Fibroblast of gingiva (primary cell): ENCODE measurements at places on chromosomes 6 and 20.

GRCh38 chr6:41424370-41425058 lies 89.1 kb downstream of the NCR2 start:
- DNase-seq = peak; percentile 60

GRCh38 chr20:38892091-38892981 lies 33.9 kb upstream of the FAM83D start:
- DNase-seq = no peak

- DNase-seq = peak; percentile 60
Measured at GRCh38 chr6:130293800-130294199, 71.0 kb upstream of the SAMD3 start.

DNA sequence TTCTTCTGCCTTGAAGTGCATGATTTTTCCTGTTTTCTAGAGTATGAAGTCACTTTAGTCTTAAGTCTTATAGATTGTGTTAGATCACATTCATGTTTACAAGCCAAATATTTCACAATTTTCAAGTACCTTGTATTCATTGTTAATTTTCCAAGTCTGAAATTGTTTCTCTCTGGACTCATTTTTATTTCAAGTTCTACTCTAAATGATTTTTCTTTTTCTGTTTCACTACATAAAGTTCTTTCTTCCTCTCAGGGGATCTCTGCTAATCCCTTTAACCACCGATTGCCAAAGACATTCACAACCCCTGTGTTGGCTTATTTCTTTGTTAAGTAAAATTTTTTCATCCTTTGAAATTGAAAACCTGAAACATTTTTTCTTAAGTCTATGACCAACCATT lies 805.7 kb downstream of the KIF16B start:
- no peak for DNase-seq

GRCh38 chr6:39276379-39276995 lies 37.7 kb downstream of the KCNK17 start:
- DNase-seq = no peak

DNA sequence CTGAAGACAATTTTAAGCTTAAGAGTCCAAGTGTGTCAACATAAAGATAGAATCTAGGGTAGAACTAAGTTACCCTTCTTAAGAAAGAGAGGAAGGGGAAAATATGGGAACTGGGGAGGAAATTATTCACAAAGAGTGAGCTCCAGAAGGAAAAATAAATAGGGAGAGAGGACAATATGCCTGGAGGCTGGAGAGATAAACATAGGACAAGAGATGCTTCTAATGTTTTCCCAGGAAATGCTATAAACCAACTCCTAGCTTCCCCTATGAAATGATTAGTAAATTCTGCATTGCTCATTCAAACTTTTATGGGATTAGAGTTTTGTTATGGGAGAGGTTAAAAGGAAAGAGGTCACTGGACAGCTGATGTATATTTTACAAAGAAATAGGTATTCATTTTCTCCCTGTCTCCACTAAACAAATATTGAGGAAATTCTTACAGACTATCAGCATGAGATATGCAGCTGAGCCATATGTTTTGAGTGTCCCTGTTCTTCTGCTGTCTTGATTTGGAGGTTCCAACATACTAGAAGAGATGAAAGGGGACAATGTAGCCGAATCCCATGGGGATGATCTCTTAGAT lies 22.0 kb downstream of the TPD52L1 start:
- DNase-seq = no peak

DNA sequence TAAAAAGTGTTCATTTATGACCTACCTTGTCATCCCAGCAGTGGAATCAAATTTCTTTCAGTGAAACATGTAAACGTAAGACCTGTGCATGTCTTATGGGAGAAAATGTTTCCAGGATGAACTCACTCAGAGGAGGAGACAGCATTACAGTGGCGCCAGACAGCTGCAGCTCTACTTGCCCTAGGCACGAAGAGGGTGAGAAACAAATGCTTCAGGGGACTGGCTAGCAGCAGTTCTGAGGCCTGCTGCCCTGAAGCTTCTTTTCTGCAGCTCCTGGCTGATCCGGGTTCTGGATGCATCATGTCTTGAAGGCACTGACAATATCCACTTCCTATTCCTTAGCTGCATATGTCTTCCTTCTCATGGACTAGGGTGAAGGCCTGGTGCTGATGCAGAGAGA lies 120.2 kb downstream of the QRSL1 start:
- DNase-seq = no peak

- peak; percentile 67 for DNase-seq
Measured at GRCh38 chr20:44080646-44081267, 106.2 kb downstream of the JPH2 start.

GRCh38 chr6:33742837-33743236 lies 3.9 kb downstream of the IP6K3 start:
- no peak for DNase-seq

- DNase-seq = no peak
Measured at GRCh38 chr6:143708889-143709288, 31.1 kb downstream of the PHACTR2 start.

GRCh38 chr6:48080227-48081009 lies 30.6 kb downstream of the PTCHD4 start:
- no peak for DNase-seq

GRCh38 chr6:25990172-25990873 lies 27.7 kb downstream of the TRIM38 start:
- DNase-seq = no peak

- DNase-seq = peak; percentile 47
Measured at GRCh38 chr6:144993870-144994269, 708.7 kb downstream of the UTRN start.

DNA sequence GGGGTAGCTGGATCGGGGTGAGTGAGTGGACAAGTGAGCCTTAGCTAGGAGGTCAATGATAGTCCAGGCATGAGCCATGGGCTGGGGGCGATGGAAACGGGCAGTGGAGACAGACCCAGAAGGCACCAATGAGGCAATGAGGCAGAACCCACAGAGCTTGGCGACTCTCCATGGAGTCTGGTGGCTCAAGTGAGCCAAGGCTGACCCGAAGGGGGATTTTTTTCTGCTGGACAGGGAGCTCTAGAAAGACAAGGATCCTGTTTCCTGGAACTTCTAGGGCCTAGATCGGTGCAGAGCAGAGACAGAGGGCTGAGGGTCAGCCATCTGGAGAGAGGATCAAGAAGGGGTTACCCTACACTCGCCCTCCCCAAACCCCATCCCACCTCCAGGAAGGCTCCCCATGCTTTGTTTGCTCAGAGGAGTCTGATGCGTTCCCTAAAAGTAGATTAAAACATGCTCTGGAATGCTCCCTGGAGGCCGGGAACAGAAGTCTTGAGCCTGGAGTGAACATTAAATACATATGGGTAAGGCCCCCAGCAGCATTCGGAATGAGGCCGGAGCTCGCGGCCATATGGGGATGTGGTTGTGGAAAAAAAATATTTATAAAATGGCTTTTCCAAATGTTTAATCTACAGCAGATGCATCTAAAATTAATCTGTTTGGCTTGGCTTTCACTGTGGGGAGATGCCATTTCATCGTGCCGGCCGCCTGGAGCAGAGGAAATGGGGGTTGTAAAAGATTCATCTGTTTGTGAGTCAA lies 237.8 kb upstream of the PMEPA1 start:
- DNase-seq = peak; percentile 95

DNA sequence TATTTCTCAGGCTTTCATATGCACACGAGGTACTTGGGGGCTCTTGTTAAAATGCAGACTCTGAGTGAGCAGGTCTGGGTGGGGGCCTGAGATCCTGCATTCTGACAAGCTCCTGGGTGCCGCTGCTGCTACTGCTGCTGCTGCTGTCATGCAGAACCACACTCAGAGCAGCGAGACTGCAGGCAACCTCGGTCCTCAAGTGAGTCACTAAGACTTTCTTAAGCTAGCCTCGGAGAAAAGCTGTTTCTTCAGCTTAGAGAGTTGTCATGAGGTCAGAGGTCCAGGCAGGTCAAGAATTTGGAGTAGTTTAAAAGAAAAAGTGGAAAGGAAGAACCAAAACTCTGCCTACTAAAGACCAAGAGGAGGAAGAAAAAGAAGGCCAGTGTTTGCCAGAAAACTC lies 92.9 kb downstream of the SPTLC3 start:
- no peak for DNase-seq

- no peak for DNase-seq
Measured at GRCh38 chr6:143097224-143097795, 36.6 kb downstream of the AIG1 start.

GRCh38 chr20:44209686-44210405 lies 725 bp downstream of the OSER1 start:
- no peak for DNase-seq

GRCh38 chr6:53179961-53180651 lies 31.5 kb upstream of the GCM1 start:
- no peak for DNase-seq

DNA sequence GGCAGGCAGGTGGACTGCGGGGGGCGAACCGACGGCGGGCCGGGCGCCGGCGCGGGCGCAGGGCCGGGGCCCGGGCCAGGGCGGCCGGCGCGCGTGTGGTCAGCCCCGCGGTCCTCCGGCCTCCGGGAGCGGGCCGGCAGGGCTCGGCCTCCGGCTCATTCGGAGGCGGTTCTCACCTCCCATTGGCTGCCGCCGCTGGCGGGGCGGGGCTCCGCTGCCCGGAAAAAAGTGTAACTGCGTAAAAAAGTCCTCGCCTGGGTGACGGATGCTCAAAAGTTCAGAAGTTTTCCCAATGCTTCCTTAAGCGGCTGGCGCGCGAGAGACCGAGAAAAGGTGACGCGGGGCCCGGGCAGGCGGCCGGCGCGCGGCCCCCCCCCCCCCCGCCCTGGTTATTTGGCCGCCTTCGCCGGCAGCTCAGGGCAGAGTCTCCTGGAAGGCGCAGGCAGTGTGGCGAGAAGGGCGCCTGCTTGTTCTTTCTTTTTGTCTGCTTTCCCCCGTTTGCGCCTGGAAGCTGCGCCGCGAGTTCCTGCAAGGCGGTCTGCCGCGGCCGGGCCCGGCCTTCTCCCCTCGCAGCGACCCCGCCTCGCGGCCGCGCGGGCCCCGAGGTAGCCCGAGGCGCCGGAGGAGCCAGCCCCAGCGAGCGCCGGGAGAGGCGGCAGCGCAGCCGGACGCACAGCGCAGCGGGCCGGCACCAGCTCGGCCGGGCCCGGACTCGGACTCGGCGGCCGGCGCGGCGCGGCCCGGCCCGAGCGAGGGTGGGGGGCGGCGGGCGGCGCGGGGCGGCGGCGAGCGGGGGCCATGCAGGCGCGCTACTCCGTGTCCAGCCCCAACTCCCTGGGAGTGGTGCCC lies at the start of gene FOXC1:
Gene FOXC1 (plus strand): TSS at position 268 of the 849 bp plus-strand sequence. CDS start 531 bp downstream, at position 799.
- peak; percentile 92 for DNase-seq

DNA sequence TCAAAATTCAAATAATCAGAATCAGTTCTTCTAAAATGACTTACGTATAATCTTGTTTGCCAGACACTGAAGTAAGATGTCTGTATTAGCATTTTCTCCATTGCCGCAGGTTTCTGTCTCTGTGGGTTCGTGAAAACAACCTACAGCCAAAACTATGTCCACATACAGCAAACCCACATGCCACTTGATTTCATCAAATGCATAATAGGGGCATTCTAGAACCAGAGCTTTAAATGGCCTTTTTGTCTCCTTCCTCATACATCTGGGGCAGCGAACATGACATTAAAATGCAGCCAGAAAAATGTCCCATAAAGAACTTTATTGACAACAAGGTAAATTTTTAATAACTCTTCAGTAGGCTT lies 90.2 kb upstream of the QKI start:
- DNase-seq = no peak

DNA sequence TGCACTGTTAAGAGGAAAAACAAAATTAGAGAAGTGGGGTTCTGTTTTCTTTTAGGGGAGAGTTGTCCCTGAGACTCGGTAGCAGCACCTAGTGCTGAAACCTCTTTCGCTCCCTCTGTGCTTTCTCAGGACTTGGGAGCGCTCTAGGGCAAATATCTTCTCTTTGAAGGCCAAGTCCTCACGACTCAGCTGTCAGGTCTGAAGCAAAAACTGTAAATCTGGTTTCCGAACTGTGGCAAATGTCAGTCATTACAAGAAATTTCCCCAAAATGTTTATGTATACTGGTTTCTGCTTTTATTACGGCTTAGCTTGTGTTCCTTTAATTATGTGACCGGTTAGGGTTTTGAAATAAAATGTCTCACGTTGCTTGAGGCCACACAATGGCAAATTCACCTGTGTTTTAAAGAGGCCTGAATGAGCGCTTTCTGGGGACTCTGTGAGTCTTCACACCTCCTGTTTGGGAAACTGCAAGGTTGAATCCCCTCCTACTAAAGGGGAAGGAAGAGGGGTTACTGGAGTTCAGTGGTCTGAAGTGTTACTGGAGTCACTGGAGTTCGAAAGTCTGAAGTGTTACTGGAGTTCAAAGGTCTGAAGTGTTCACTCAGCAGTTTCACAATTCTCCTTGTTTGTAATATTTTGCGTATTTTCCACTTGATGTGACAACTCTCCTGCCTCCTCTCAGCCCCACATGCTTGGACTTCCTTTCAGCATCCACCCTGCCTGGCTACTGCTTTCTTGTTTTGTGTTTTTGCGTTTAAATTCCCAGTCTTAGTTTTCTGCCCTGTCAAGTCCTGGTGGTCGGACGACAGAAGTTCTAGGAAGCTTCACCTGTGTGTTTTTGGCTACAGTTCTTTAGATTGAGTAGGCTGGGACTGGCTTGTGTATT lies 1.6 kb downstream of the SMPDL3A start:
- peak; percentile 31 for DNase-seq

DNA sequence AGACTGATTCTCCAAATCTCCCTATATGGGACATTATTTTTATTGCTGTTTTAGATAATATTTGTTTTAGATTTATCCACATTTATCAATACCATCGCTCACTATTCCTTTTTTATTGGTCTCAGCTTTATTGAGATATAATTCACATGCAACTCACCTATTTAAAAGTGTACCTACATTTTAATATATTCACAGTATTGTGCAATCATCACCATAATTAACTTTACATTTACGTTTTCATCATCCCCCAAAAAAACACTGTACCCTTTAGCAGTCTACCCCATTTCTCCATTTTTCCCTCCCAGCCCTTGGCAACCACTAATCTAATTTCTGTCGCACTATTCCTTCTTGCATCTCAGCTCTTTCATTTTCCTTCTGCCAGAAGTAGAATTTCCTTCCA lies 110.8 kb upstream of the HDAC2 start:
- no peak for DNase-seq

- DNase-seq = no peak
Measured at GRCh38 chr20:42972591-42972990, 217.1 kb downstream of the PTPRT start.

- no peak for DNase-seq
Measured at GRCh38 chr6:125558241-125558843, 191.1 kb upstream of the HEY2 start.

GRCh38 chr6:12963567-12963966 lies 247.0 kb downstream of the PHACTR1 start:
- no peak for DNase-seq

GRCh38 chr6:3830806-3831205 lies 18.4 kb upstream of the FAM50B start:
- DNase-seq = no peak
